HT1080 (cell line): ENCODE measurements at places on chromosomes 5 and 9. TPM values are rescaled to one million over a fixed set of nuclear protein-coding genes. Genes with fewer than 3 reads are reported as not detected.

DNA sequence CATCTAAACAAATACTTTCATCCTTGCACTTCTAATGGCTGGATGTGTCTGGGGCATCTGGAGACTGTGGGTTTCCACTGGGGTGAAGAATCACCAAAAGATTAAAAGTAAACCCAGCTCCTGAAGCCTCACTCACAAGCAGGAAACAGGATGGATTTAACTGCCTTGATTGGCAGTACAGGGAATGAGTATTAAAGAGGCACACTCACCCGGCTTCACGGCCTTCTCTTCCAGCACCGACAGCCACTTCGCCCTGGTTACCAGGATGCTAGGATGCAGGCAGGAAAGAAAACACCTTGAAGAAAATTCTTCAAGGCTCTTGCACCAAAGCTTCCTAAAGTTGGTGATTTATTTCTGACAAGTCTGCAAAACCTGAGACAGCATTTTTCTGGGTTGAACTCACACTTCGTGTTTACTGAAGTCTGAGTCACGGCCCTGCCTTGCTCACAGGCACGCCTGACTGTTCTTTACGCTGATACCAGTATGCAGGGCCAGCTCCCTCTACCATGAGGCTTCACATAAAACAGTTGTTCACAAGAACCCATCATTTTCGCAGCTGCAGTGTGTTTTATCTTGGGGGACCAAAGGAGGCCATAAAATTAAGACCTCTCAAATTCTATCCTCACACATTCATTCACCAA lies 56.5 kb upstream of the ZNF354A start:
- DNase-seq: peak; percentile 86

GRCh38 chr9:73577848-73578247 lies 426.2 kb downstream of the ANXA1 start:
- DNase-seq: peak; percentile 57

DNA sequence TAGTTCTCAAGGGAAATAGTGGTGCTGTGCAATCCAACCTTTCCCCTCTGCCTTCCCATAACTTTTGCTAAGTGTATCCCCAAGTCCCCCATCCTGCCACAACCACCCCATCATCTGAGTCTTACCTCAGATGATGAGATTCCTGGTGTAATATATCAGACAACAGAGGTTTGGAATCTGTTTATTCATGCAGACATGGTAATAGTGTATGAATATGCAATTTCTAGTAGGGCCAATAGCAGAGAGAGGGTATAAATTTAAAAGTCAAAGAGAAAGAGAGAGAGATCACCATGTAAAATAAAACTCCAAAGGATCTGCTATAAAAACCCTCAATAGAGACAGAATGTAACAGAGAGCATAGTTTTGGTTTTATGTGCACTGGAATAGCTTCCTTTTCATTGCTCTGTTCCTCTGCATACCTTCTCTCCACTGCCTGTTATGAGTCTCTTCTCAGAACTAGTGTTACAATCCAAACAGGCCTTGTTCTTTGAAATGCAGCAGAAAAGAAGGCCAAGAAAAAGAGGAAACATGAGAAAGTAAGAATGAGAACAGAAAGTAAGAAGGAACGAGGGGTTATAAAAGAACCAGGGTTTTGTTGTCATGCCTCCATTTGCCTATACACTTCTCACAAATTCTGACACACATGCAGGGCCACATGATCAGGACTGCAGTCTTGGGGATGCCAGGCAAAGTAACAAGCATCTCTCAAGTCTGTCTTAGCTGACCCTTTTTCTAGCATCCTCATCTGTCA lies 278.0 kb downstream of the CETN3 start:
- DNase-seq: no peak

DNA sequence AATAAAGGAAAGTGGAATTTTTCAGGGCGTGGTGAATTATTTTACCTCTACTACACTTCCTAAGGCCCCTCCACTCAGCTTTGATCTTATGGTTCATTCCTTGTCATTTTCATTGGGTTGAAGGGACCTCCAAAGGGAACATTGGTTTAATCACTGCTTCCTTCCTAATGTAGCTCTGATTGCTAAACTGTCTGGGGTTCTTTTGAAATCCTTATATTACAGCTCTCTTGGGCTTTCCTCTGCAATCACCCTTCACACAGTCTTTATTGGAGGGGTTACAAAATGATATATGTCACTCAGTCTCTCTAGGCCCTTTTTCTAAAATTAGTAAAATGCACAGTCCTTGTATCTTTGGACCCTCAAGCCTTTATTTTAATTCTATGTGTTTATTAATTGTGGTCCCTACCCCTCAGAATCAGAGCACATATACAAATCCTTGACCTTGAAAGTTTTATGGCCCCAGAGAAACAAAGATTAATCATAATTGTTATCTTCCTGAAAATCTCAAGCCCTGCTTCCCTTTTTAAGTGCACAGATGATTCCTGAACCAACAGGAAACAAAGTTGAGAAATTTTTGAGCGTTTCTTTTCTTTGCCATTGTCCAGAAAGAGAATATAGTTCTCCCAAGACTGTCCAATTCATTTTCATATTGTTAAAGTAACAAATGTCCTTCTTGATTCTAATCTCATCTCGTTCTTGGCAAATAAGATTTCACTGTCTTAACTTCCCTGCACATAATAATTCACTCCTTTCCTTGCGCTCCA lies 330.0 kb downstream of the ARRDC3 start:
- no peak for DNase-seq

- DNase-seq: no peak
These were observed 53.2 kb downstream of the PCSK1 start for GRCh38 chr5:96379896-96380295.

GRCh38 chr9:29336281-29336680 lies 1763.0 kb upstream of the C9orf72 start:
- no peak for DNase-seq

Gene ADAM19
- 33.5 and 45.6 TPM in 2 replicates for total RNA-seq

Gene ADAMTS19
- total RNA-seq: 0.06 and 0.17 TPM in 2 replicates

Gene CD14
- not detected in 2 replicates for total RNA-seq

Gene RNF180
- total RNA-seq: 3.4 and 5.9 TPM in 2 replicates
